Tongue (tissue), 3 donors: ENCODE measurements at places on chromosomes 2 and 18. TPM values are rescaled to one million over a fixed set of nuclear protein-coding genes. Genes with fewer than 3 reads are reported as not detected.
A peak's percentile ranks its signal among the peaks of the same experiment; 100 is the strongest.

Gene KCNG2
- total RNA-seq: not detected

Gene CHST9
- 6.2 TPM for total RNA-seq

Gene L3MBTL4
- 6.5 TPM for total RNA-seq

Gene MRO
- total RNA-seq: 0.21 TPM

Gene GRB14
- 19.7 TPM for total RNA-seq

Gene HSPE1
- total RNA-seq: 121 TPM

Gene PLGLB1
- total RNA-seq: 12.5 TPM

Gene IL36RN
- total RNA-seq: 5.6 TPM

Gene GCG
- total RNA-seq: not detected

Gene NEU4
- total RNA-seq: 9.4 TPM

Gene SNTG2
- 2.7 TPM for total RNA-seq

Gene CCDC138
- 12.0 TPM for total RNA-seq

Gene SH2D6
- not detected for total RNA-seq

Gene SKOR2
- total RNA-seq: not detected

Gene FKBP7
- total RNA-seq: 49.1 TPM

- no peak for DNase-seq
These were observed 1.4 kb downstream of the UGT1A5 start for GRCh38 chr2:233714121-233714520.

- no peak for DNase-seq
These were observed 22.5 kb upstream of the ACVR1 start for GRCh38 chr2:157898591-157898996.

DNA sequence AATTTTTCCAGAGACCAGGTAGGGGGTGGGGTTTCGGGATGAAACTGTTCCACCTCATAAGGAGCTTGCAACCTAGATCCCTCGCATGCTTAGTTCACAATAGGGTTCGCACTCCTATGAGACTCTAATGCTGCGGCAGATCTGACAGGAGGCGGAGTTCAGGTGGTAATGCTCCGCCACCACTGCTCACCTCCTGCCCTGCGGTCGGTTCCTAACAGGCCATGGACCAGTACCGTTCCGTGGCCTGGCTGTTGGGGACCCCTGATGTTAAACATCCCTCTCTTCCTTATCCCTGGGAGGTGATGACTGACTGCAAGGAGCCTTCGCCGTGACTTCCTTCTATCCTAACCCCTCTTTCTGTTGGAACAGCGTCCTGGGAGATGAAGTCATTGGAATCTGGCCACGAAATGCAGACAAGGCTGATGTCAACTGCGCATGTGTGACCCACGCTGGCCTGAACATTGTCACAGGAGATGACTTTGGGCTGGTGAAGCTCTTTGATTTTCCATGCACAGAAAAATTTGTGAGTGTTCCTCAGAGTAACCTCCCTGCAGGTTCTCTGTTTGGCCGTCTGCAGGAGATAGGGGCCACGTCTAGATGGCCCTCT is 82.4 kb downstream of the RTN4 start:
- DNase-seq: no peak

- DNase-seq: no peak
These were observed 782.3 kb downstream of the LRP1B start for GRCh38 chr2:141348481-141348880.

DNA sequence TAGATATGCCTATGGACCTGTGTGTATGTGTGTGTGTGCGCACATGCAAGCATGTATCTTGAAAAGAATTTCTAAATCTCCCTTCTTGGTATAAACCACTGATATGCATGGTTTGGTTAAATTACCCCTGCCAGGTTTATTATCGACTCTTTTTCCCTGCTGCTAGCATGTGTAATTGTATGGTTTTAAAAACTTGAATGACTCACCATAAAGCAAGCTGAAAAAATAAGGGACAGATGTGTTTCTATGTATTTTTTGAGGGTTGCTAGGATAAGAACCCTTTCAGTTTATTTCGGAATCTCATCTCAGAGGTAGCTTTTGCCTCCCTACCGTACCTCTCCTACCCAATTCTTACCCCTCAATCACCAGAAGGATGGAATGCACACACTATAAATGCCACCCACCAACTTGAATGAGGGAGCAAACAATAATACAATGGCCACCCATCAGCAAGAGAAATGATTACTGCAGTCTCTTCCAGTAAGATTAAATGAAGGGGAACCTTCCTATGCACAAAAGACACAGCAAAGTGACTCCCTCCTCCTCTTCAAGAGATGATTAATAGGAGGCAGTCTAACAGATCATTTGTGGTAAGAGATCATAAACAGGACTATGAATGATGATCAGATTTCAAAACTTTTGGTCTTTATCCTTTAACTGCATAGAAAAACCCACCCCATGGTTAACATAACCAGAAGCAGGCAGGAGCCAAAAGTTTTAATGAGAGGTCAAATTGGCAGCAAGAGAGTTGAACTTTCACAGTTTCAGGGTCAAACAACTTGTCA is 357.2 kb downstream of the SATB2 start:
- DNase-seq: no peak

DNA sequence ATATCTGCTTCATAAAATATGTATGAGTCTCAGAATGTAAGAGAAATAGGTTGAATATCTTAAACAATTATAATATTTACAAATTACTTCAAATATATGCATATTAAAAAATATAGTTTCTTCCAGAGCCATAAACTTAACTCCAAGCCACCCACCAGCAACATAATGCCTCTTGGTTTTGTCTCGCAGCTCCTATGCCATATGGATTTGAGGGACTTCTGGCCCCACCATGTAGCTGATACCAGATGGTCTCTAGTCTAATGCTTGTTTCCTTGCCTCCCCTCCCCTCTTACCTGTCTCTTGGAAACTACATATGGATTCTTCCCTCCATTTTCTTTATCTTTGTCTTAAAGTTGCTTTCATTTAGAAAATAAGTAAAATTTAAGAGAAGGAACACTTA is 114.3 kb downstream of the GCA start:
- DNase-seq: no peak

- DNase-seq: no peak
These were observed 226.5 kb upstream of the MMADHC start for GRCh38 chr2:149814049-149814448.

DNA sequence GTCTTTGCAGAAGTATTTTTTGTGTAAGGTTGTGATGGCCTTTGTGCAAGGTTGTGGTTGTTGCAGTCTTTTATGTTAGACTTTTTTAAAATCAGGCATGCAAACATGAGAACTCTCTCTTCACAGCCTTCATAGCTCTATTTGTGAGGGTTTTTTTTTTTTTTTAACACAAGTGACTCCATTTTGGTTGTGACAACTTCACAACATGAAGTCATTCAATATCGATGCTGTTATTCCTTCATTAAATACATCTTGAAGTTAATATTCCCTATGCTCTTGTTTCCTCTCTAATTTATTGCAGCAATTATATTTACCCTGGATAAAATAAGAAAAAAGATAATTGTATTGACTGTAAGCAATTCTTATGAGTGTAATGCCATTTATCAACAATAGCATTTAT is 35.5 kb downstream of the DHRS9 start:
- DNase-seq: no peak

GRCh38 chr2:18398833-18399232 is 161.6 kb downstream of the RDH14 start:
- peak; percentile 66 for DNase-seq

DNA sequence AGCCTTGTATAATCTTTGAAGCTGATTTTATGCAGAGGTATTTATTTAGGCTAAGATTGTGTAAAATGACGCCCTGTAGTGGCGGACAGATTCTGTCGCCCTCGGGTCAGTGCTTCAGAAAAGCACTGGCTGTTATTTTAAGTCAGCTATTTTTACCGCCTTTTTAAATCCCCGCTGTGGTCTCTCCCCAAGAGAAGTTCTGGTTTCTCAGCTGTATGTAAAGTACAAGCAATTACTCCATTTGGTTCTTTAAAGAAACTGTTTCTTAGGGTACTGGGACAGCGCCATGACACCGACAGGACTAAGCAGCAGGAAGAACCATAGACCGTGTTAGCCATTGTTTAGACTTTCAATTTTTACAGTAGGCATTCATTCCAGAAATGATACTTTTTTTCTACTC is 65.0 kb downstream of the UGGT1 start:
- peak; percentile 9 for DNase-seq

GRCh38 chr2:241769819-241770184 is 6.8 kb upstream of the GAL3ST2 start:
- DNase-seq: no peak

GRCh38 chr18:24875777-24876176 is 415.3 kb downstream of the HRH4 start:
- no peak for DNase-seq

DNA sequence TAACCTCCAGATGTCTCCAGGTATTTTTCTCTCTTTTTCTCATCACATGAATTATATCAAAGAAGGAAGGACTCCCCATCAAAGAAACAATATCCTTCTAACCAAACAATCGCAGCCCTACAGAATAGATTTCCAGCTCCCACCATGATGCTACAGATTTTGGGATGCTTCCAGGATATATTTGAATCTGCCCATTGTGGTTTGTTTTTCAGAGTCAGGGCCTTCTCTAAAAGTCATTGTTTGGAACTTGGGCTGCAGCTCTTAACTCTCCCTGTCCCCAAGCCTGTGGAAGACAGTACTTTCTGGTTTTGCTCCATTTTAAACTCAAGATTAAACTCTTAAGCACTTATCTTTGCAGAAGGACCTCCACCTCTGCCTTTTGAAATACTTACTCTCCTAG is 223.2 kb downstream of the PMAIP1 start:
- DNase-seq: no peak

DNA sequence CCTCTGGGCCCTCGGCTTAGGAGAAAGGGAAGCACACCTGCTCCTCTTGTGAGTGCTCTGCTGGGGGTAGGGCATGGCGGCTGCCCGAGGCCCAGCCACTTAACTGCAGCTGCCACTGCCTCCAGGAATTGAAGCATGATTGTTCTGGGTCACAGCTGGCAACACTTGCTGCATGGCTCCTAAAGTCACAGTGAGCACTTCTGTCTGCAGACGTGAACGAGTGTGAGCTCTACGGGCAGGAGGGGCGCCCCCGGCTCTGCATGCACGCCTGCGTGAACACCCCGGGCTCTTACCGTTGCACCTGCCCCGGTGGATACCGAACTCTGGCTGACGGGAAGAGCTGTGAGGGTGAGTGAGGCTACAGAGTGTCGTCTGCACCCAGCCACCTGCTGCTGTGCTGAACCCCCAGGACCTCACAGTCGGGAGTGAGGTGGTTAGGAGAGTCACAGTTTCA is 44.4 kb downstream of the FBLN7 start:
- peak; percentile 81 for DNase-seq

GRCh38 chr2:157262248-157262647 is 4.7 kb downstream of the GALNT5 start:
- DNase-seq: no peak

- peak; percentile 93 for DNase-seq
These were observed 98.0 kb downstream of the INSIG2 start for GRCh38 chr2:118186110-118186857.

- no peak for DNase-seq
These were observed 16.6 kb downstream of the SMC6 start for GRCh38 chr2:17736989-17737388.

DNA sequence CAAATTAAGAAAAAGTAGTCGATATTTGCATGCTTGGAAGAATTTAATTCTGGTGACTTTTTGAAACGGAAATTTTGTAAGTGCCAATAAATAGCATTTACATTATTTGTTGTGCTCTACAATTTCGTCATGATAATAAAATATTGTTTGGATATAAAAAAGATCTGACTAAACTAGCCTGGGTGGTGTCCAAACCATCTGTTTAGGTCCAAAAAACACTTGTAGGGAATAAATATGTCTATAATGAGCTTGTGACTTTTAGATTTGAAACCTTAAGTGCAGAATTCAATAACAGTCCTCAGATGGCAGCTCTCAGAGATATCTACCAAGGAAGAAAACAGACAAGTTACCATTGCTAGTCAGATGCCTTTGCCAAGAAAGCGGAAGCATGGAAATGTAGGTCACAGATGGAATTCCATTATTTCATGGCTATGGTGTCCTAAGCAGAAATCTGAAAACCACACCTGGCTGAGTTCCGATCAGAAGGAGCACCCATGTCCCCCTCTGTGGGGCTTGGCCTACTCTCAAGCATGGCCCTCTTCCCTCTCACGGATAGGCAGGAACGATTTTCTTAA is 731.1 kb downstream of the RNF144A start:
- no peak for DNase-seq

DNA sequence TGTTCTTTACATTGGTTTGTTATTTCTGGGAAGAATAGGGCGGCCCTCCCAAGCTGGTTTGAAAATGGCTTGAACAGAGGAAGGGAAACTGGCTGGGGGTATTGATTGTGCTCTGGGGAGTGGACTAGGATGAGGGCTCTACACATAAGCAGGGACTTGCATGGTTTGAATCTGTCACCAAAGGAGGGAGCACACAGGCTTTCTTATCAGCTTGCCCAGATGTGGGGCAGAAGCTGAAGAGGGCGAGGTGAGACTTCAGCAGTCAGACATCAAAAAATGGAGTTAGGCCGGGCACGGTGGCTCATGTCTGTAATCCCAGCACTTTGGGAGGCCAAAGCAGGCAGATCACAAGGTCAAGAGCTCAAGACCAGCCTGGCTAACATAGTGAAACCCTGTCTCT is 7.2 kb upstream of the RAB12 start:
- DNase-seq: no peak
